ENCODE measurements at places on chromosomes 4 and X.
A peak's percentile ranks its signal among the peaks of the same experiment; 100 is the strongest.

- DNase-seq: peak; percentile 79
These were observed 12.7 kb upstream of the RBBP7 start for GRCh38 chrX:16882702-16883486.

GRCh38 chrX:143435916-143436315 is 81.4 kb downstream of the SPANXN3 start:
- DNase-seq: no peak

GRCh38 chr4:40681600-40681999 is 51.9 kb upstream of the RBM47 start:
- DNase-seq: no peak

DNA sequence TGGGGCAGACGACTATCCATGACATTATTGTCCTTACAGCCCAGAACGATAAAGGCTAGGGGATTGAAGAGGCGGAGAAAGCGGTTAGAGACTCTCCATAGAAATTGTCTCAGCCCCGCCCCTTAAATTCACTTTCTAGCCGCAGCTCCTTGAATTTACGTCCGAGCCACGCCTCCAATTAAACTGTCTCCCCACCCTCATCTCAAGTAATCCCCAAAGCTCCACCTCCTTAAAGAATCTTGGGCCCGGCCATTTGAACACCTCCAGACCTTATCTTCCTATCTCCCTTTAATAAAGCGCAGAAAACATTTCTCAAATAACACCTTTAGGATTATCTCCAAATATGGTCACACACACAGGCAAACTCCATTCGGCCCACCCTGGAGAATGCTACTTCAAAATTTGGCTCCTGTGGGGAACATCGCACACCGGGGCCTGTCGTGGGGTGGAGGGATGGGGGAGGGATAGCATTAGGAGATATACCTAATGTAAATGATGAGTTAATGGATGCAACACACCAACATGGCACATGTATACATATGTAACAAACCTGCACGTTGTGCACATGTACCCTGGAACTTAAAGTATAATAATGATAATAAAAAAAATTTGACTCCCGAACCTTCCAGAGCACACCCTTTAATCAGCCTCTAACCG is 7.2 kb upstream of the MAGIX start:
- peak; percentile 57 for DNase-seq

GRCh38 chr4:156829201-156829873 is 142.3 kb downstream of the PDGFC start:
- no peak for DNase-seq

DNA sequence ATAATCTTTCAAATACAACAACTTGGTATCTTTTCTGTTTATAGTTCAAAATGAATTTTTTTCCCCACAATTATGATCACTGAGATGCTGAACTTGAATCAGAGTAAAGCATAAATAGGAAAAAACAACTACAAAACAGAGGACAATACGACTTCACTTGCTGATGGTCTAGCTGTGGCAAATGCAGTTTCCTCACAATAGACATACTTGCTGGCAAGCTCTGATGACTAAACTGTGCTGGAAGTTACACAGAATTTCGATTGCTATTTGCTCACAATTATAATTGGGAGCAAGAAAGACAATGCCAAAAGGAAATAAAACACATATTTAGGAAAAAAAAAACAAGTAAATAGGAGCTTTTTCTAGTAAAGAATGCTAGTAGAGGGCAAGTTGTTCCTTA is 14.7 kb downstream of the VEGFC start:
- DNase-seq: no peak

- DNase-seq: no peak
These were observed 136.5 kb downstream of the PJA1 start for GRCh38 chrX:69028761-69029120.

DNA sequence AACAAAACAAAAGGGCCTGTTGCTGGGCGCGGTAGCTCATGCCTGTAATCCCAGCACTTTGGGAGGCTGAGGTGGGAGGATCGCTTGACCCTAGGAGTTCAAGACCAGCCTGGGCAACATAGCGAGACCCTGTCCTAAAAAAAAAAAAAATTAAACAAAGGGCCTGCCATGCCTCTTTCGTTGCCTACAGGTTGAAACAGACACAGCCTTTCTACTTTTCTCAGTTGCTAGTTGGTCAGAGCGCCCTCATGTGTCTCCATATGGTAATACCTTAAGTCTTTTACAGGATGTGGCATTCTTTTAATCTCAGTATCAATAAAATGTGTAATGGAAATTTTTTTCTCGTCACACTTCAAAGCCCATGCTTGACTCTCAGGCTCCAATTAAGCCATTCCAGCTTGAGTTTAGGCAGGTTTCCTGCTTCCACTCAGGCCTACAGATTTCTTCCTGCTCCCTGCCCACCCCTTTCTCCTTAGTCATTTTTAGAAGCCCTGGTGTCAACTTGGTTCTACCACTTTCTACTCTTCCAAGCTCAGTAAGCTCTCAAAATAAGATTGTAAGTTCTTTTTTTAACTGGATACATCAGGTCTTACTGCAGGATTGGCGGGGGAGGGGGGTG is 4.6 kb upstream of the SOWAHD start:
- peak; percentile 59 for DNase-seq

DNA sequence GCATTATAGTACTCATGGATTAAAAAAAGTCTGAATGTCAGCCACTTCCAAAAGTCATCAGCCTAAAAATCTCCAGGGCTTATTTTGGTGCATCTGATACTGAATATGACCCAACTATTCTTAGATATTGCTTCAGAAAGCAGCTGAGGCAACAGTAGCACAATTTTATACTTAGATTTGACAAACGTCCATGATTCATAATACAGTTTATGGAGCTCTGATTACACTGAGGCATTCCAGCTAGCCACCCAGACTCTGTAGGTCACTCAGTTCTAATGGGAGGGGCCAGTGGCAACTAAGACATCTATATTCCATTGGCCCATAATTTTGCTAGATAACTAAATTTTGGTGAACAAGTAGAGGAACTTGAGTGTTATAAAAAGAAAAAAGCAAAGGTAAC is 10.3 kb downstream of the SPATA4 start:
- DNase-seq: no peak

DNA sequence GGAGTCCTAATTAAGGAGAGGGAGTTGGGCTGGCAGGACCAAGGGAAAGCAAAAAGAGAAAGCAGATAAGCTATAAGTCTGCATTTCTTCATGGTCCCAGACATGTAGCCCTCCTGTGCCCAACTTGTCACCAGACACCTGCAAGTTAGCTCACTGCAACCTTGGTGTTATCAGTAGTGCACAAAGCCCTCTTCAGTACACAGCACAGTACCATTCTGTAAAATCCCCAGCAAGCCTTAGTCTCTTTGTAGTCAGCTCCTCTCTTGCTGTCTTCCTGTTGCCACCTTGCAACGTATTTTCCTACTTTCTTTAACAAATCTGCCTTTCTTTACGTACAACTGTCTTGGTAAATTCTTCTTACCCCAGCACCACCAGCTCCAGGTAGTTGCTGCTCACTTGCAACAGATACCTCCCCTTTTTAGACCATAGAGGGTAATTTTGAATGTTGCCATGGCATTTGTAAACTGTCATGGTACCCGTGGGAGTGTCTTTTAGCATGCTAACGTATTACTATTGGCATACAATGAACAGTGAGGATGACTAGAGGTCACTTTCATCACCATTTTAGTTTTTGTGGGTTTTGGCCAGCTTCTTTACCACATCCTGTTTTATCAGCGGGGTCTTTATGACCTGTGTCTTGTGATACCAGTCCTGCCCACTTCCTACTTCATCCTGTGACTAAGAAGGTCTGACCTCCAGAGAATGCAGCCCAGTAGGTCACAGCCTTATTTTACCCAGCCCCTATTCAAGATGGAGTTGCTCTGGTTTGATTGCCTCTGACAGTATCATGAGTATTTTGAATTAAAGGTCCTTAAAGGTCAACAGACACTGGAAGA is 28.3 kb upstream of the AP1S2 start:
- no peak for DNase-seq

- DNase-seq: no peak
These were observed 92.2 kb downstream of the HUWE1 start for GRCh38 chrX:53594354-53594753.

DNA sequence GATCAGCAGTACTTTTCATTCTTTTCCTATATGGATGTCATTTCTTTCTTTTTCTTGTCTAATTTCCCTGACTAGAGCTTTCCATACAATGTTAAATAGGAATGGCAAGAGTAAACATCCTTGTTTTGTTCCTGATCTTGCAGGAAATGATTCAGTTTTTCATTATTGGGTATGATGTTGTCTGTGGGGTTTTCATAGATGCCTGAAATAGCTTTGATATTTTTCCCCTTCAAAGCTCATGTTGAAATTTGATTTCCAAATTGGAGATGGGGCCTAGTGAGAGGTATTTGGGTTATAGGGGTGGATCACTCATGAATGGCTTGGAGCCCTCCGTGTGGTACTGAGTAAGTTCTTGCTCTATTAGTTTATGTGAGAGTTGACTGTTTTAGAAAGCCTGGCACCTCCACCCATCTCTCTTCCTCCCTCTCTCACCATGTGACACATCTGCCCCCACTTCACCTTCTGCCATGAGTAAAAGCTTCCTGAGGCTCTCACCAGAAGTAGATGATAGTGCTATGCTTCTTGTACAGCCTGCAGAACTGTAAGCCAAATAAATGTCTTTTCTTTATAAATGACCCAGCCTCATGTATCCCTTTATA is 22.3 kb upstream of the VSIG1 start:
- DNase-seq: peak; percentile 29

DNA sequence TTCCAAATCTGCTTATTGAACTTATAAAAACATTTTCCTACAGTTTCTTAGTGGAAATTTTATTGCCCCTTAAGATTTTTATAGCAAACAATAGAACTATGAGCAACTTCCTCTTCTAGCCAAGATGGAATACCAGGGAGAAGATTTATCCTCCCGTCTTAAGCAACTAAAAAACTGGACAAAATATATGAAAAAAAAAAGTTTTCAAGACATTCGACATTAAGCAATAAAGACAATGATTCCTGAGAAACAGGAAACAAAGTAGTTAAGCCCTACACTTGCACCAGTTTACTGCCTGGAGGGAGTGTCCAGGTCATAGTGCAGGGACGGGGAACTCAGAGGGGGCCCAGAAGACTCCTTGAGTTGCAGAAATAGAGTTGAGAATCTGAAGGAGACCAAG is 516.1 kb upstream of the DIPK2B start:
- no peak for DNase-seq

DNA sequence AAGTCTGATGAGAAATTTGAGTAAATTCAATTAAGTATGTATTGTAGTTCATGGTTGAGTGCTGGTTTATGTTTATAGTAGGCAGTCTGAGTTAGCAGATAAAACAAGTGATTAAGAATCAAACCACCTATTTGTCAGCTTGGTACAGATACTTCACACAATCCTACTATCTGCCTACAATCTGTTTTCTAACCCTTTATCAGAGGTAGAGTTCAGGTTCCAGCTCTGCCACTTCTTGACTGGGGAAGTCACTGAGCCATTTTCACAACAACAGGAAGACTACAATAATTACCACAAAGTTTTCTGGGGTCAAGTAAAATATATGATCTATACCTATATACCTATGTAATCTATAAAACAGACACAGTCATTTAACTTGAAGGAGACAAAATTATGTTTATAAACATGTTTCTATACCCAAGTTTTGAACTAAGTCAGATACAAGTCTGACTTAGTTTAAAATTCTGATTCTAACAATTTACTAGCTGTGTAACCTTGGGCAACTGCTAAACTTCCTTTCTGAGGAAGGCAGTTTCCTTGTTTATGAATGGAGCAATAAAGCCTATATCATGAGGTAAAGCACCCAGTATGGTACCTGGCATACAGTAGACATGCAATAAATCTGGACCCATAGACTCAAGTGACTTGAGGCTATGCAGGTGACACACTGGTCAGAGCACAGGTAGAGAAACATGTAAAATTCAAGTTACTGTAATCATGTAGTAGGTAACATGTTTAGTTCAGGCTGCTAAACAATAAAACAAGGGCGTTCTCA is 37.2 kb upstream of the BDH2 start:
- DNase-seq: no peak

DNA sequence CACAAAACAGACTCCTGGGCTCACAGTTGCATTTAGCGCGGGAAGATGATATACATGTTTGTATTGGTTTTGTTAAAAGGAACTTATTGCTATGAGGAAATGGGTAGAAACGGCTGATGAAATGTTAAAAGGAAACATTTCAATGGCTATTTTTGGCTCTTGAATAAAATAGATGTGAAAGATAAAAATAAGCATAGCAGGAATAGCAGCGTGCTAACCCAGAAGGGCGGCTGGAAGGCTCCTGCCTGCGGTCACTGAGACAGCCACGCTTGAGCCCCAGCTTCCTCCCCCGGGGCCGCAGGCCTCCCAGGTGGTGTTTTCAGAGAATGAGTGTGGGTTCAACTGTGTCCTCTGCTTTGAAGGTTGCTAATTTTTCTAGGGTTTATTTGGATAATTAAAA is 35.0 kb upstream of the CLCN4 start:
- no peak for DNase-seq

DNA sequence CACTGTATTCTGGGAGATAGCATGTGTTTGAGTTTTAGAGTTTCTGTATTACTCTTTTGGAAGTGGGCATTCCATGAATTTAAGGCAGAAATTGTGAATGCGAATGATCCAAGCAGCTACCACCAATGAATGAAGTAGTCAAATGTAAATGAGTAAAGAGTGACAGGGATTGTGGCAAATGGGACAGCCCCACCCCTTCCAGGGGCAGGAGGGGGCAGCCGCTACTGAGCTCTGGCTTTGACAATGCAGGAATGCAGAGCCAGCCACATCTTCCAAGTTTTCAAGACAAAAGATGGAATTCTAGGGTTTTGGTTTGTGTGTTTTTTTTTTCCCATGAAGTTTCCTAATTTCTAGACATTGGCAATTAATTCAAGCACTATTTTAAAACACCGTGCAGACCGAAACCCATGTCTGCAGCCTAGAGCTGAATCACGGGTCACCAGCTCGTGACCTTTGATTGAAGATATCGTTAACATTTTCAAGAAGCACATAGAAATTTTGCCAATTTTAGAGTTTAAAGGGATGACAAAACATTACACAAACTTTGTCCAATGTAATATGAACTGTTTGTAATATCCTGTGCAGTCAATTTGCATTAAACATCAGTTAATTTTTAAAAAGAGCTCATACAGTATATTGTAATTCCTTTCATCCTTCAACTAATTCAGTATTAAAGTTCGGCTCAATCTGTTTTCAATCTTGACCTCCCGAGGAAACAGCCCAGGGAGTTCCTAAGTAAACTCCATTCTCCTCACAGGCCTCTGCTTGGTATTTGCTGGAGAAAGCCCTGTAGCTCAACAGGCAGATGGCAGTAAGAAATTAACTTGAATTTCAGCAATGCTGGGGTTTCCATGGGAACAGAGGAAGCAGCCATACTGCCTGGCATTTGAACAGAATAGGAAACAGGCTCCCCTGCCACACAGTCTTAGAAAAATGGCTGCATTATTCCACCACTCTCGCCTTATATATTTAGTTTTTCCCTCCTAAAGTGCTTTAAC is 83.4 kb downstream of the UCHL1 start:
- DNase-seq: no peak

- peak; percentile 64 for DNase-seq
These were observed 71.8 kb downstream of the NBDY start for GRCh38 chrX:56800801-56801200.

- DNase-seq: no peak
These were observed 1.7 kb upstream of the IL1RAPL2 start for GRCh38 chrX:104564335-104564734.

Data from activated CD4-positive, alpha-beta T cell treated with anti-CD3 and anti-CD28 coated beads for 48 hours (primary cell).